ENCODE measurements at places on chromosomes 16 and 17. TPM values are rescaled to one million over a fixed set of nuclear protein-coding genes. Genes with fewer than 3 reads are reported as not detected.

DNA sequence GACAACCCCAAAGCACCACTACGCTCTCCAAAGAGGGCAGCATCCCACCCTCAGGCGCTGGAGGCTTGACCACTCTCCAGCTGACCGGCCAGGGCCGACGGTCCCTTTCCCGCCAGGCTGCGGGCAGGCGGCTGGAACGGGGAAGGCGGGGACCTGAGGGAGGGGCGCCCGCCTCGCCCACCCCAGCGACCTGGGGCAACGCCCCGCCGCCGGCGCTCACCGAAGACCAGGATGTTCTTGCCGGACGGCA is 431 bp downstream of the DYNC1LI2 start:
- DNase-seq = peak; percentile 30

Gene C17orf50
- total RNA-seq = not detected

- DNase-seq = no peak
Measured at GRCh38 chr17:50468304-50469207, at the start of gene CHAD. TSS of gene CHAD (minus strand) at chr17:50468880. CDS start at chr17:50468813, 67 bp downstream.

DNA sequence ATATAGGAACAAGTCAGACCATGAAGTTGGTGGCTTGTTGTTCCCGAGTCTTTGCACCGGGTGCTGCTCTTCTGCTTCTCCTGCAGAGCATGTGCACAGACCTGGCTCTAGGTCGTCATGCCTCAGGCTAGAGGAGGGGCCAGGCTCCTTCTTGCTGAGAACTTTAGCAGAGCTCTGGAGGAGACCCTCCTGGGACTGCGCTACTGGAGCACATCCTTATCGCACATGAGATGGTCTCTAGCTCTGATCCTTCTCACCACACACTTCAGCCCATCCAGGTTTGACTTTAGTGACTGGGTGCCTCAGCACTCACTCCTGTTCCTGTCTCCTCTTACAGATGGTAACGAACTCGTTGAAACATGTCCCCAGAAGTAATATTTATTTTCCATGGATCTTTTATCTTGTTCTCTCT is 14.9 kb downstream of the FOXK2 start:
- no peak for DNase-seq

Gene ZPBP2
- not detected for total RNA-seq

- no peak for DNase-seq
Measured at GRCh38 chr16:66269617-66270332, 96.7 kb upstream of the CDH5 start.

GRCh38 chr16:57604177-57604576 is 24.3 kb upstream of the ADGRG1 start:
- DNase-seq = no peak

DNA sequence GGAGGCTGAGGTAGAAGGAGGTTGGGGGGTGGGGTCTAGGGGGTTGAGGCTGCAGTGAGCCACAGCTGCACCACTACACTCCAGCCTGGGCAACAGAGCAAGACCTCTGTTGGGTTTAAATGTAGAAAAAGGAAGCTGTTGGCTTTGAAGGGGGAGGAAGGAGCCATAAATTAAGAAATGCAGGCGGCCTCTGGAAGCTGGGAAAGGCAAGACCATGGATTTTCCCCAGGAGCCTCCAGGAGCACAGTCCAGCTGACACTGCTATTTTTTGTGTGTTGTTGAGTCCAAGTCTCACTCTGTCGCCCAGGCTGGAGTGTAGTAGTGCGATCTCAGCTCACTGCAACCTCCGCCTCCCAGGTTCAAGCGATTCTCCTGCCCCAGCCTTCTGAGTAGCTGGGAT is 15.9 kb downstream of the LITAF start:
- no peak for DNase-seq

- DNase-seq = no peak
Measured at GRCh38 chr17:4004517-4005295, 40.5 kb upstream of the ATP2A3 start.

All from myocyte (in vitro differentiated cells).